Esophagus squamous epithelium (tissue), 5 donors: ENCODE measurements at places on chromosomes 5 and 9. TPM values are rescaled to one million over a fixed set of nuclear protein-coding genes. Genes with fewer than 3 reads are reported as not detected.

The MRPL36 gene
- 52.6 TPM for total RNA-seq

The ANKRD20A1 gene
- total RNA-seq, result 1.8 TPM

The CAMK2A gene
- not detected for total RNA-seq

The HRH2 gene
- 0.88 TPM for total RNA-seq

The CTXN3 gene
- total RNA-seq, result not detected

The DMRT2 gene
- not detected for total RNA-seq

The FAM221B gene
- total RNA-seq, result not detected

The PCDHA4 gene
- 0.38 TPM for total RNA-seq
